AG09309 (cell line): ENCODE measurements at places on chromosomes 12 and 14.

GRCh38 chr12:100857971-100858370 lies 63.4 kb downstream of the ANO4 start:
- DNase-seq = no peak

DNA sequence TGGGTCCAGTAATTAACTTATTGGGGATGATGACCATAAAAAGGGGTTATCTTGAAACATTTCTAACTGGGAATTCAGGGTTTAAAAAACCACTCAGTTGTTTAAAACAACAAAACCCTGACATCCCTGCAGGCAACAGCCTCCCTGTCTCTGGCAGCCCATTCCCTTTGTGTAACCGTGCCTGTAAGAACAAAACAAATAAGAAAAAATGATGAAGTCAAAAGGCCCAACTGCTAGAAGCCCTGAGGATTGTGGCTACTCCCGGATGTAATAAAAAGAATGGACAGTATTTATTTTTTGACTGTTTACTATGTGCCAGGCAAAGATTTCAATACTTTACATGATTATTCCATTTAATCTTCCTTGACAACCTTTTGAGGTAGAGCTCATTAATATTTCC lies 75.3 kb downstream of the TMCC3 start:
- no peak for DNase-seq

DNA sequence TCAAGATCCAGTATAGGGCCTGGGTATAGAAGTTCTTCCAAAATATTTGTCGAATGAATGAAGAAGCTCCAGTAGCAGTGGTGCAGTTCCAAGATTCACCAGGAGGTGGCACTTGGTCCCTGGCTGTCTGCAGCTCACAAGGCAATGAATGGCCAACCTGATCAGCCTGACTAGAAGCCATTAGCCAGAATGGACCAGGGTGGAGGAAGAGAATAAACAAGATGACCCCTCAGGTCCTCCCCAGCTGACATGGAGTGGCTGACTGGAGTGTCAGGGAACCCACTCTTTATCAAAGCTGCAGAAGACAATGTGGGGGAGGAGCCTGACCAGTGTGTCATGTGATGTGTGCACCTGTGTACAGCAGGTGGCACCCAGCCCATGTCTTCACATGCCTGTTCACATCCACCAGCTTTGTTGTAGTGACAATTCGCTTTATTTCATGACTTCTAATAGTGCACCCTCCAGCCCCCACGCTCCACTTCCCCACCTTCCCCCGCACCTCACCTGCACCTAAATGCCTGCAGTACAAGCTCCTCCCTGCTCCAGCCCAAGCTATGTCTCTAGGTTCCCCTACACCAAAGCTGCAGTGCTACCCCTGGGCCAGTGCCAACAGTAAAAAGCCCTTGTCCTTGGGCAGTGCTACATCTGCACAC lies 3.0 kb downstream of the LTBP2 start:
- DNase-seq = no peak

GRCh38 chr12:113996026-113996425 lies 29.9 kb upstream of the RBM19 start:
- no peak for DNase-seq

DNA sequence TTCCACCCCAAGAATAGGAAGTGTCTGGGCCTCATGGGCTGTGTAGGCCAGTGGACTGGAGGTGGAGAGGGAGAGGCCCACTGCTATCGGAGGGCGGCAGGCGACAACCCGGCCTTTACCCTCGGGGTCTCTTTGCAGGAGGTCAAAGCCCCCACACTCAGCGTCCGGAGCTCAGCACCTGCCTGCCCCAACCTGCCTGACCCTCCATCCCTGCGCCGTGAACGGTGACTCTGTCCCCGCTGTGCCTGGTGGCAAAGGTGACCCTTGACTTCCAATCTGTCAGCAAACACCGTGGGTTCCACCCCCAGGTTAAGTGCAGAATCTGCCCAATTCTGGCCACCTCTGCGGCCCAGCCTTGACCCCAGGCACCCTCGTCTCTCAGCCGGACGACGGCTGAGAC lies 15.7 kb upstream of the GALNT9 start:
- DNase-seq = no peak
